ENCODE measurements at places on chromosomes 1 and 21.

- no peak for DNase-seq
These were observed 15.0 kb upstream of the ID3 start for GRCh38 chr1:23574265-23574754.

- no peak for DNase-seq
These were observed 362.2 kb downstream of the SRGAP2C start for GRCh38 chr1:121546830-121547591.

GRCh38 chr1:77579547-77579946, 102.9 kb downstream of the ZZZ3 start:
- DNase-seq = no peak

DNA sequence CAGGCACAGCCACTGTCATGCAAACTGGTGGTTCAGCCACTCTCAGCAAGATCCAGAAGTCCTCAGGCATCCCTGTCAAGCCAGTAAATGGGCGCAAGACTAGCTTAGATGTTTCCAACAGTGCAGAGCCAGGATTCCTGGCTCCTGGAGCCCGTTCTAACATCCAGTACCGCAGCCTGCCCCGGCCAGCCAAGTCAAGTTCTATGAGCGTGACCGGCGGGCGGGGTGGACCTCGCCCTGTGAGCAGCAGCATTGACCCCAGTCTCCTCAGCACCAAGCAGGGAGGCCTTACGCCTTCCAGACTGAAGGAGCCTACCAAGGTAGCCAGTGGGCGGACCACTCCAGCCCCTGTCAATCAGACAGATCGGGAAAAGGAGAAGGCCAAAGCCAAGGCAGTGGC, 46.6 kb upstream of the IPO9 start:
- no peak for DNase-seq

GRCh38 chr21:41825216-41825615, 53.9 kb downstream of the PRDM15 start:
- DNase-seq = no peak

GRCh38 chr1:114077188-114077587, 76.5 kb downstream of the SYT6 start:
- no peak for DNase-seq

- DNase-seq = no peak
These were observed 492 bp upstream of the COLGALT2 start for GRCh38 chr1:184037849-184038591.

GRCh38 chr1:221634606-221635005, 107.3 kb downstream of the DUSP10 start:
- DNase-seq = no peak

DNA sequence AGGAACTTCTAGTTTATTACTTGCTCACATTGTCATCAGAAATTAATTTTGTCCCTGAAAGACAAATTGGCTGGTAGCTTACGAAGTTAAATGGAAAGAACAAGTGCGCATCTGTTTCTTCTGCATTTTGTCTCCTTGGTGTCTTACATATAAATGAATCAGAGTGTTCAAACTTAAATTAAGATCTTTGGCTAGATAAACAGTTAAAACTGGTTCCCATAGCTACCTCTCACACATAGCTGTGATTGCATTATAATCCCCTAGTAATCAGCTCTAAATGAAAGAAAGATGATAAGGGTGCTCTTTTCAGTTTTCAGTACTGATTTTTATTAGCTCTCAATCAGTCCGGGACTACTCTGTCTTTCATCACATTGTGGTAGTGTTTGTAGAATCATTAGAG, 124.2 kb upstream of the LMO4 start:
- DNase-seq = no peak

- no peak for DNase-seq
These were observed 5.1 kb upstream of the NPHP4 start for GRCh38 chr1:5997316-5997715.

GRCh38 chr1:246492611-246493245, 14.4 kb downstream of the SMYD3 start:
- peak; percentile 59 for DNase-seq

- DNase-seq = no peak
These were observed 95.2 kb downstream of the SPATA46 start for GRCh38 chr1:162281426-162281825.

- DNase-seq = no peak
These were observed 451.5 kb upstream of the ADAMTS5 start for GRCh38 chr21:27418346-27418745.

DNA sequence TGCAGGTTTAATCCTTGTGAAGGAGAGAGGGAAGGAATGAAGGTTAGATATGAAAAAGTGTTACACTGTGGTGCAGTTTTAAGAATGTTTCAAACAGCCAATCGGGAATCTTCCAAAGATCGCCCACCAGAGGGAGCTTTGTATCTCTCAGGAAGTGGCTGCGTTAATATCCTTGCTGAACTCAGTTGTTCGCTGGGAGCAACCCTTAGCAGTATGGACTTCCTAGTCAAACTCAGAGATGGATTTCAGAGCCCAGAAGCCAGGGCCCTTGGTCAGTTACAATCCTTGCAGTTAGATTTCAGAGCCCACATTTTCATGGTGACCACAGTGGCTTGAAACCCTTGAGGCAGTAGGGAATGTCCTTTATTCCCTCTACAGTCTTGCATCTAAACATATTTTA, 136.2 kb downstream of the NTNG1 start:
- DNase-seq = no peak

DNA sequence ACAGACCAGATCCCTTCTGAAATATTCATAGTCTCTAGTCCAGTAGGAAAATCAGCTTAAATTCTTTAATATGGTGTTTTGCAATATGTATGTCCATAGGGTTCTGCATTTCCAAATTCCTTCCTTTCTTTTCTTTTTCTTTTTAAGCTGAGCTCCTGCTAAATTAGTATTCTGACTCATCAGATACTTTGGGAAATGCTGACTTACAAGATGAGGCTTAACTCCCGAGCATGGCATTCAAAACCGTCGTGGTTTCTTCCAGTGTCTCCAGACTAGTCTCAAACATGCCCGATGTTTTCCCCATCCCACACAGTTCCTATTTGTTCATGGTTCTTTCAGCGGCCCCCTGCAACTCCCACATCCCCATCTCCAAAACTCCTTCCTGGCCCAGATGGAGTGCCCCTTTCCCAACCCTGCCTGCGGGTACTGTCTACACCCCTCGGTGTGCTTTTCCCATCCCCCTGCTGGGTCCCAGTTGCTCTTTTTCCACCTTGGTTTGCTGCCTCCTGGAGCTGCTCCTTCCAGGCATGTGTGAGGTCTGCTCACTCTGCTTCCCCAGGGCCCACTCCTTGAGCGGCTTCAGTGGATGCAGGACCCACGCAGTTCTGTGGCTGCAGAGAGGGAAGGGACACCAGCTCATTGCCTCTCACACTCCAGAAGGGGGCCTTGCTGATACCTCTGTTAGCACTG, 19.5 kb upstream of the ETV3 start:
- no peak for DNase-seq

GRCh38 chr1:25733271-25733670, 66.7 kb upstream of the SELENON start:
- no peak for DNase-seq

DNA sequence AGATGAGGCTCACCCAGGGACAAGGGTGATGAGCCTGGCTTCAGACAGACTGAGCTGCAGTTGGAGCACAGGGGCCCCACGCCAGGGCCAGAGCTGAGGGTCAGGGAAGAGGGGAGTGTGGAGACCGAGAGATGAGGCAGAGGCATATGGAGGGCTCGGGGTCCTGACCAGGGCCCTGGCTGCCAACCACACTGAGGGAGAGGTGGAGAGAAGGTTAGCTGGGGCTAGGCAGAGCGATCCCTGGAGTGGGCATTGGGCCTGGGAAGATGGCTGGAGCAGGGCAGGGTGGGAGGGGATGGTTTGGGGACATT, 8.0 kb downstream of the PEAR1 start:
- DNase-seq = no peak

GRCh38 chr1:221963742-221964141, 221.9 kb upstream of the DUSP10 start:
- DNase-seq = no peak

GRCh38 chr21:43921979-43922945, 57.2 kb downstream of the AGPAT3 start:
- DNase-seq = peak; percentile 75

GRCh38 chr1:84303314-84303830, 1.9 kb downstream of the SAMD13 start:
- no peak for DNase-seq

- DNase-seq = no peak
These were observed 154.0 kb downstream of the RWDD3 start for GRCh38 chr1:95388031-95388430.

Measured in activated CD8-positive, alpha-beta memory T cell treated with anti-CD3 and anti-CD28 coated beads, Interleukin-2, amount 10 ng/mL, durations not matched to agents 7 days and 5 days (primary cell).